ENCODE measurements at places on chromosomes 3 and 15. TPM values are rescaled to one million over a fixed set of nuclear protein-coding genes. Genes with fewer than 3 reads are reported as not detected.

Gene LINGO1
- polyA plus RNA-seq: 0.80 TPM

Gene LARP6
- polyA plus RNA-seq: 9.9 TPM

Gene ADGRG7
- polyA plus RNA-seq: not detected

Gene FILIP1L
- 13.6 TPM for polyA plus RNA-seq

Gene NANOGP8
- polyA plus RNA-seq: not detected

Gene LRRC49
- polyA plus RNA-seq: 4.8 TPM

Gene PLSCR4
- 12.6 TPM for polyA plus RNA-seq

Measured in pancreas (tissue), 10 donors.